Karpas-422 (cell line): ENCODE measurements at places on chromosomes 6 and 20. TPM values are rescaled to one million over a fixed set of nuclear protein-coding genes. Genes with fewer than 3 reads are reported as not detected.
A peak's percentile ranks its signal among the peaks of the same experiment; 100 is the strongest.

The SYCP2 gene
- 1.1 and 6.6 TPM in 2 replicates for total RNA-seq

GRCh38 chr20:59738851-59739250 lies 134.5 kb downstream of the PHACTR3 start:
- DNase-seq, result no peak
- no peaks in the 10 kb centered on the region for H3K27me3 ChIP-seq
- H3K4me1 ChIP-seq, result no peaks in the 10 kb centered on the region; the same call in 1 of the 2 replicates
- no peaks in the 10 kb centered on the region for H3K36me3 ChIP-seq
- H3K4me3 ChIP-seq, result no peak overlapping the region

- no peaks in the 10 kb centered on the region for H3K4me1 ChIP-seq
- DNase-seq, result no peak
- H3K27me3 ChIP-seq, result no peaks in the 10 kb centered on the region
- no peaks in the 10 kb centered on the region for H3K36me3 ChIP-seq
- no peak overlapping the region for H3K4me3 ChIP-seq
- H3K27ac ChIP-seq, result no peak overlapping the region
Measured at GRCh38 chr6:259901-260508, 32.3 kb upstream of the DUSP22 start.

GRCh38 chr6:30568245-30568644 lies 3.0 kb upstream of the ABCF1 start:
- H3K27ac ChIP-seq, result no peak overlapping the region
- no peak overlapping the region for H3K4me3 ChIP-seq
- DNase-seq, result no peak
- H3K36me3 ChIP-seq, result no peaks in the 10 kb centered on the region
- H3K4me1 ChIP-seq, result peaks cover 26% of the 10 kb centered on the region
- no peaks in the 10 kb centered on the region for H3K27me3 ChIP-seq

DNA sequence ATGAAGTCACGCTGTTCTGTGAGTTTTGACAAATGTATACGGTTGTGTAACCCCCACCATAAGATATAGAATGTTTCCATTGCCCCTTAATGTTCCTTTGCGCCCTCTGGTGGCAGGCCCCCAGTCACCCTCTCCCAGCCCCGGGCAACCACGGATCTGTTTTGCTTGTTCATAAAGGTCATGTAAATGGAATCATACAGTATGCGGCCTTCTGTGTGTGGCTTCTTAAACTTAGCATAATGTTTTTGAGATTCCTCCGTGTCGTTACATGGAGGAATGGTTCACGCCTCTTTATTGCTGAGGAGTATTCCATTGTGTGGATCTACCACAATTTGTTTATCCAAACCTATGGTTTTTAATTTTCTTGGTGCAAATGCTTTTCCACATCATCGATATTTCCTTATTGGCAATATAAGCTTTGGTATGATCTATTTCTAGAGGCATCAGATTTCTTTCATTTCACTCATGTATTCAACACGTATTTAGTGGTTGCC lies 28.4 kb downstream of the LYRM2 start:
- no peaks in the 10 kb centered on the region for H3K4me1 ChIP-seq
- H3K27ac ChIP-seq, result no peak overlapping the region
- H3K4me3 ChIP-seq, result no peak overlapping the region
- H3K36me3 ChIP-seq, result no peaks in the 10 kb centered on the region
- peak; percentile 87 for DNase-seq

The FOXA2 gene
- total RNA-seq, result not detected in 2 replicates

The GPR6 gene
- not detected in 2 replicates for total RNA-seq

DNA sequence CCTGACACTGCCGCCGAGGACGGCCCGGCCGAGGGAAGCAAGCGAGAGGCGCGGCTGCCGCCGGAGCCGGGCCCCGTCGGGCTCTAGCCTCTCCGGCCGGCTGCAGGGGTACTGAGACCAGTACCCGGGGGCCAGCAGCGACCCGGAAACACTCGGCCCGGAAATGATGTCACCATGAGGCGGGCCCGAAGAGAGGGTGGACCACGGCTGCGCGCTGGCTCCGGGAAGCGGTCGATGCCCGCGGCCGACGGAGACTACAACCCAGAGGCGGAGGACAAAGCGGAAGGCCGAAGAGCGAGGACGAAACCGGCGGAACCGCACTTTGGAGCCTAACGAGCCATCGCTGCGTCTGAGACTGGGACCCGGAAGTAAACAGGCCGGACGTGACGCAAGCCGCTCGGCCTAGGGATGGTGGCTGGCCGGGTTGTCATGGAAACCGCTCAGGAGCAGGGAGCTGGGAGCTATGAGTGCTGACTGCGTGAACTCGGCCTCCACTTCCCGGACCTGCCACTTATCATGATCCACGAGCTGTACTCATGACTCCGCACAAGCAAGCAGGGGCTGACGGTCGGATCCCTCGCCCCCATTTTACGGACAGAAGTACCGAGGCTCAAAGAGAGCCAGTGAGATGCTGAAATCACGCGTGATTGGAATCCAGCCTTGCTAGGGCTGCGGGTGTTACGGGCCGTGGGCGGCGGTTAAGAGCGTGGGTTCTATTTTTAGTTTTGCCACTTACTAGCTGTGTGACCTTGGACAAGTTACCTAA lies at the start of gene SPATA2:
SPATA2 (minus strand) TSS at position 150 of the 766 bp plus-strand sequence. CDS start 7,039 bp downstream, outside the sequence.
- no peaks in the 10 kb centered on the region for H3K36me3 ChIP-seq
- H3K4me1 ChIP-seq, result peaks cover 25% of the 10 kb centered on the region
- H3K4me3 ChIP-seq, result peak within 1 kb of the TSS; percentile 94
- peak within 1 kb of the TSS; percentile 92 for H3K27ac ChIP-seq

The MEP1A gene
- not detected in 2 replicates for total RNA-seq

The CTAGE9 gene
- not detected in 2 replicates for total RNA-seq

The RTN4IP1 gene
- 14.3 and 17.1 TPM in 2 replicates for total RNA-seq

DNA sequence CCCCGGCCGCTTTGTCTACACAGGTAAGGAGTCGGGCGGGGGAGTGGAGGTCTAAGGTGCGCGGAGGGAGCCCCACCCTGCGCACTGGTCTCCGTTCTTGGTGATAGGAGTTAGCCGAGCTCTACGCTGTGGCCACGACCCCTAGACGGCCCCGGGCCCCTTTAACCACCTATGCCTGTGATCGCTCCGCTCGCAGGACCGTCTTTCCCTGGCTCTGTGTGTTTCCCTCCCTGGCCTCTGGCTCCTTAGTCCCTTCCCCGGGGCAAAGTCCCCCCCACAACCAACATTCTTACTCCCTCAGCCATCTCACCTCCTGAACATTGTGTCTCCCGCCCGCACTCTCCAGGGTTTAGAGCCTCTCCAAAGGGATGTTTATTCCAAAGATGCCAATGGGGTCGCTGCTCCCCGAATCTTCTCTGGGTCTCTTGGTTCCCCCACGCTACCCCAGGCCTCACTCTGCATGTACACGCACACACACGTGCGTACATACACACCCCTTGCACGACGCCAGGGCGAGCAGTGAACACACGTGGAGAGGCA lies 50.4 kb downstream of the CPXM1 start:
- 0 out of 2 replicates have a peak overlapping the region, but pooled peaks have one; percentile 52 for H3K4me3 ChIP-seq
- H3K36me3 ChIP-seq, result no peaks in the 10 kb centered on the region
- H3K27ac ChIP-seq, result peak overlapping the region; percentile 95
- DNase-seq, result no peak
- H3K4me1 ChIP-seq, result peaks cover 81% of the 10 kb centered on the region

DNA sequence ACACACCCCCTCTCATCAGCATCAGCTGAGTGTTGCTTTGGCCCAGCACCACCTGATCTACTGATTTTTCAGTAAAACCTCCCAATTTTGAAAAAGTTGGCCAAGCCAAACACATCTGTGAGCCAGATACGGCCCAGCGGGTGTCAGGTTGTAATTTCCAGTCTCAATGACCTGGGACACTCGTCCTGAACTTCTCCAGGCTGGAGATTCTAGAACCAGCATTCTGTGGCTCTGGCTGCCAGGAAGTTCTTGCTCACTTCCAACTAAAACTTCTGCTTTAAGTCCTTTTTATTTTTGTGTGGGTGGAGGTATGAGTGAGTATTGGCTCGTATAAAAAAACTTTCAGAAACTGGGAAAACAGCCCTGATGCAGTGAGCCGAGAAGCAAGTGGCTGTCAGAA lies 5.1 kb downstream of the KIAA1755 start:
- DNase-seq, result no peak
- H3K4me3 ChIP-seq, result no peak overlapping the region
- H3K36me3 ChIP-seq, result no peaks in the 10 kb centered on the region
- H3K4me1 ChIP-seq, result no peaks in the 10 kb centered on the region

GRCh38 chr20:44601236-44601671 lies 18.9 kb downstream of the PKIG start:
- peak overlapping the region; percentile 58 for H3K27ac ChIP-seq
- no peak for DNase-seq
- H3K4me1 ChIP-seq, result peaks cover 54% of the 10 kb centered on the region
- no peak overlapping the region for H3K4me3 ChIP-seq
- no peaks in the 10 kb centered on the region for H3K27me3 ChIP-seq

The GPX5 gene
- not detected in 2 replicates for total RNA-seq

DNA sequence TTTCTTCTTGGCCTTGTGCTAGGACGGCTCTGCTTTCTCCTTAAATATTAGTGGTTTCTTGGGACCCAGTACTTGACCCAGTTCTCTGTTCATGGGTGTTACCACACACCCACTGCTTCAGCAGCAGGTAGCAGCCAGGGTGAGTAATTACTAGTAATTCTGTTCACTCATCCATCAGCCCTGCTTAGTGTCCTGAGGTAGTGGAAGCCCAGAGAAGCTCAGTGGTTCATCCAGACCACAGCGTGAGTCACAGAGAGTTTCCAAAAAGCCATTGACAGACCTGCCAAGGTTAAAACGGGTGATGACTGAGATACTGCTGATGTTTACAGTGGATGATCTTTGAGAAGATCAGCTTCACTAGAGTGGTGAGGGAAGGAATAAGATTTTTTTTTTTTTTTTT lies 51.7 kb upstream of the HINT3 start:
- no peaks in the 10 kb centered on the region for H3K27me3 ChIP-seq
- H3K27ac ChIP-seq, result no peak overlapping the region
- no peak for DNase-seq
- no peak overlapping the region for H3K4me3 ChIP-seq
- peaks cover 10% of the 10 kb centered on the region for H3K36me3 ChIP-seq

- H3K4me3 ChIP-seq, result no peak overlapping the region
- no peak for DNase-seq
- no peaks in the 10 kb centered on the region for H3K36me3 ChIP-seq
- no peak overlapping the region for H3K27ac ChIP-seq
- H3K27me3 ChIP-seq, result no peaks in the 10 kb centered on the region
- H3K4me1 ChIP-seq, result no peaks in the 10 kb centered on the region
Measured at GRCh38 chr20:21435576-21435975, 38.2 kb upstream of the NKX2-4 start.

- H3K36me3 ChIP-seq, result no peaks in the 10 kb centered on the region
- DNase-seq, result no peak
- H3K4me3 ChIP-seq, result no peak overlapping the region
- H3K4me1 ChIP-seq, result no peaks in the 10 kb centered on the region
- H3K27ac ChIP-seq, result no peak overlapping the region
Measured at GRCh38 chr6:79240509-79240908, 6.0 kb upstream of the HMGN3 start.

GRCh38 chr6:28580475-28580874 lies 54.8 kb downstream of the GPX5 start:
- no peak overlapping the region for H3K27ac ChIP-seq
- peak; percentile 49 for DNase-seq
- H3K4me1 ChIP-seq, result peaks cover 2% of the 10 kb centered on the region; the same call in 1 of the 2 replicates
- no peaks in the 10 kb centered on the region for H3K36me3 ChIP-seq
- H3K4me3 ChIP-seq, result no peak overlapping the region

GRCh38 chr6:72624557-72625160 lies 2.8 kb downstream of the KCNQ5 start:
- peaks cover 49% of the 10 kb centered on the region for H3K4me1 ChIP-seq
- H3K36me3 ChIP-seq, result peaks cover 35% of the 10 kb centered on the region
- H3K27ac ChIP-seq, result peak overlapping the region; percentile 96
- H3K27me3 ChIP-seq, result no peaks in the 10 kb centered on the region
- H3K4me3 ChIP-seq, result peak overlapping the region; percentile 97
- DNase-seq, result peak; percentile 84

- H3K27me3 ChIP-seq, result no peaks in the 10 kb centered on the region
- no peaks in the 10 kb centered on the region for H3K36me3 ChIP-seq
- peak; percentile 88 for DNase-seq
- peak overlapping the region; percentile 83 for H3K27ac ChIP-seq
Measured at GRCh38 chr20:63552481-63553249, 1.3 kb upstream of the FNDC11 start.

The SLC22A2 gene
- total RNA-seq, result not detected in 2 replicates

GRCh38 chr6:90467546-90467945 lies 119.3 kb downstream of the MAP3K7 start:
- no peak for DNase-seq
- H3K27ac ChIP-seq, result no peak overlapping the region
- no peaks in the 10 kb centered on the region for H3K36me3 ChIP-seq
- H3K4me3 ChIP-seq, result no peak overlapping the region
- H3K27me3 ChIP-seq, result no peaks in the 10 kb centered on the region

The TMEM63B gene
- 4.5 and 9.1 TPM in 2 replicates for total RNA-seq

The ABHD16B gene
- total RNA-seq, result not detected in 2 replicates

- no peak overlapping the region for H3K27ac ChIP-seq
- peaks cover 44% of the 10 kb centered on the region for H3K4me1 ChIP-seq
- H3K4me3 ChIP-seq, result peak overlapping the region; percentile 33; the same call in 1 of the 2 replicates
- DNase-seq, result no peak
- H3K27me3 ChIP-seq, result no peaks in the 10 kb centered on the region
- no peaks in the 10 kb centered on the region for H3K36me3 ChIP-seq
Measured at GRCh38 chr6:7155871-7156579, 48.3 kb downstream of the RREB1 start.

The ZNF391 gene
- total RNA-seq, result 0.47 and 1.5 TPM in 2 replicates

The KIAA0408 gene
- 0.22 TPM in 1 of 2 replicates, not detected in the other for total RNA-seq

DNA sequence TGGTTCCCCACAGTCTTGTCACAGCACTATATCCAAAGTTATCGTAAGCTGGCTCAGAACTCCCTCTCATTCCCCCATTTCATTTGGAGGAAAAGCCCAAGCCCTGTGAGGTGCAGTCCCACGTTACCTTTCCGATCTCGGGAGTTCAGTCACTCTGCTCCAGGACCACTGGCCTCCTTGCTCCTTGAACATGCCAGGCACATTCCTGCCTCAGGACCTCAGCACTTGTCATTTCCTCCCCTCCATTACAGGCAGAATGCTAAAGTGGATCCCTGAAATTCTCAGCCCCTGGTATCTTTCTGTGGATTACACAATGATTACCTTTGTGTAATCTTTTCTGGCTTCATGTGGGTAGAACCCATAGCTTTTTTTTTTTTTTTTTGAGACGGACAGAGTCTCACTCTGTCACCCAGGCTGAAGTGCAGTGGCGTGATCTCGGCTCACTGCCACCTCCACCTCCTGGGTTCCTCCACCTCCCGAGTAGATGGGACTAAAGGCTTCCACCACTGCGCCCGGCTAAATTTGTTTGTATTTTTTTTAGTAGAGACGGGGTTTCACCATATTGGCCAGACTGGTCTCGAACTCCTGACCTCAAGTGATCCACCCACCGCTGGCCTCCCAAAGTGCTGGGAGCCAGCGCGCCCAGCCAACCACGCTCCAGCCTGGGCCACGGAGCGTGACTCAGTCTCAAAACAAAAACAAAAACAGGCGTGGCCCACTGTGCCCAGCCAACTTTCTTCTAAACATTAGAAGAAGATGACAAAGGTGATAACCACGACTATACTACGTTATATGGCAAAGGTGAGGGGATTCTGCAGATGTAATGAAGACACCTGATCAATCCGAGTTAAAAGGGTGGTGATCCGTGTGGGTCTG lies 4.0 kb upstream of the OXT start:
- H3K4me1 ChIP-seq, result no peaks in the 10 kb centered on the region
- no peak for DNase-seq
- no peaks in the 10 kb centered on the region for H3K36me3 ChIP-seq
- H3K27me3 ChIP-seq, result no peaks in the 10 kb centered on the region
- H3K27ac ChIP-seq, result no peak overlapping the region
- no peak overlapping the region for H3K4me3 ChIP-seq
